ENCODE measurements at places on chromosomes 5 and 9.

GRCh38 chr5:78907255-78907891 is 77.7 kb downstream of the ARSB start:
- DNase-seq, result peak; percentile 93

- DNase-seq, result no peak
Measured at GRCh38 chr9:135908093-135908753, 877 bp upstream of the CAMSAP1 start.

- no peak for DNase-seq
Measured at GRCh38 chr5:110053205-110053604, 363.5 kb downstream of the MAN2A1 start.

DNA sequence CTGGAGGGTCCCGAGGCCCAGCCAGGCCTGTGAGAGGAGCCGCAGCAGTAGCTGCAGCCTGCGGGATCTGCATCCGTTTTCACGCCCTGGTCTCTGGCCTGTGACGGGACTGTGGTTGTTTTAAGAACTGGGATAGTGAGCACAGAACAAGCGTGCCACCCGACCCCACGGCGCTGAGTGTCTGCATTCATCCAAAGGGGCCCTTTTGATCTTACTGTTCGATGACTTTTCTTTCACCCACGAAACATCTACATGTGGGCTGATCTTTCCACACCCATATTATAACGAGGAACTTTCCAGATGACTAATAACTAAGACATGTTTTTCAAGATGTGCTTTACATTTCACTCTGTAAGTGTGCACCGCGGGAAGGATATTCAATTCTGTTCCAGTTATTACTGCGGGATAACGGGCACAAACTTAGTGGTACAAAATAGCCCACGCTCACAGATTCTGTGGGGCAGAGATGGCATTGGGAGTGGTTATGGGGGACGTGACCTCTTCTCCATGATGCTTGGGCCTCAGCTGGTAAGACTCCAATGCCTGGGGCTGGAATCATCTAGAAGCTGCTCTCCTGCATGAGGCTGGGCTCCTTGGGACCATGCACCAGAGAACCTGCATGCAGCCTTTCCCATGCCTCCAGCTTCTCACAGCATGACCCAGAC is 165.0 kb downstream of the SYK start:
- DNase-seq, result peak; percentile 20

DNA sequence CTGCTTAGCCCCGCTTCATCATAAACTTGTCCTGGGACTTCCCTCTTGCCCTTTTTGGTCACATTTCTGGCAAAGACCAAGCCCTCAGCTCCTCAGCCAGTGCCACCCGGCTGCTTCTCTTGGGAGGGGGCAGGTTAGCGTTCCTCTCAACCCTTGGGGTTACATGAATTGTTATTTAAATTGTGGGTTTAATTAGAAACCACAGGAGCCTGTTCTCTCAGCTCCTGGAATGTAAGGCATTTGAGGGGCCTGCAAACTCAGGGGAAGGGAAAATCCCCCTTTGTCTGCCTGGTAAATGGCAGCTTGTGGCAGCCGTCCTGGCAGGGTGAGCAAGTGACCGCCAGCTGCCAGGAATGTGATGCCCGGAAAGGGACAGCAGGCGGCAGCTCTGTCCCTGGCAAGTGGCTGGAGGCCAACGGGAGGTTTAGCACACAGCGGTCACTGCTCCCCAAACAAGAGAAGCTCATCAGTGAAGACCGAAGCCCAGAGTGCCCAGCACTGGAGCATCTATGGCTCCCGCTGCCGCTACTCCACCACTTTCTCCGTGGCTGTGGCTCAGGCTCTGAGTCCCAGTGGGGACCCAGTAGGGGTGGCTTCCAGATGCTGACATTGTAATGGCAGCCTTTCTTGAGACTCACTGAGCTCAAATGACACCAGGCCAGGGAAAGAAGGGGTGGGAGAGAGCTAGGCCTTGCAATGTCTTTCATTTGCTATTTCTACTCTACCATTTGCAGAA is 51.7 kb downstream of the SHB start:
- no peak for DNase-seq

DNA sequence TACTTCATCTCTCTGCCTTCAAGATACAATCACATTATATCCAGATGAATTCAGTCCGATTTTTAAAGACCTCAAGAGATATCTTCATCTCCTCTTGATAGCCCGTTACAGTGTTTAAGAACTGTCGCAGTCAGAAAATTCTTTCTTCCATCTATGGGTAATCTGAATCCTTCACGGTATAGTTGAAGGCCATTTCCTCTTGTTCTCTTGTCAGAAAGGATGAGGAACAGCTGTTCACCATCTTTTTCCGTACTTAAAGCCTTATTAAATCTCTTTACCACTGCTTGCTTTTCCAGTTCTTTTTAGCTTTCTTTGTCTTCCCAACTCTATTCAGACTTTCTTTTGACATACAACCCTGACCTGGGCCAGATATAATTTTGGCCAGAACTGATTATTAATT is 121.8 kb downstream of the XRCC4 start:
- DNase-seq, result peak; percentile 28

DNA sequence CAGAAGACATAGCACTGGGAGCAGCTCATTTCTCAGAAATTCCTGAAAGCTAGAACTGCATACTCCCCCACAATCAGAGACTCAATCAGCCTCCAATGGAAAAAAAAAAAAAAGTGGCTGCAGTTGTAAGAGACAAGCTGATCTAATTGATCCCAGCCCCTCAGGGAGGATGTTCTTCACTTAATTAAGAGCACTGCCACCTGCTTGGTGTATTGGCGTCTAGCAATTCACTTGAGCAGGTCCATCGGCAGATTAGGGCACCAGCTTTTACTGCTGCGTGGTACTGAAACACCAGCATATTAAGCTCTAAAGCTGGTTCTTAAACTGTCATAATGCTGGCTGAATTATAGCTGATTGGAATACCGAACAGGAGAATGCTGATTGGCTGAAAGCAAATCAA is 1890.1 kb upstream of the WWC1 start:
- no peak for DNase-seq

- no peak for DNase-seq
Measured at GRCh38 chr9:133351526-133351907, 3.5 kb downstream of the RPL7A start.

- peak; percentile 84 for DNase-seq
Measured at GRCh38 chr5:78005021-78005785, 229.1 kb upstream of the TBCA start.

GRCh38 chr9:134062461-134063087 is 5.3 kb downstream of the BRD3 start:
- no peak for DNase-seq

DNA sequence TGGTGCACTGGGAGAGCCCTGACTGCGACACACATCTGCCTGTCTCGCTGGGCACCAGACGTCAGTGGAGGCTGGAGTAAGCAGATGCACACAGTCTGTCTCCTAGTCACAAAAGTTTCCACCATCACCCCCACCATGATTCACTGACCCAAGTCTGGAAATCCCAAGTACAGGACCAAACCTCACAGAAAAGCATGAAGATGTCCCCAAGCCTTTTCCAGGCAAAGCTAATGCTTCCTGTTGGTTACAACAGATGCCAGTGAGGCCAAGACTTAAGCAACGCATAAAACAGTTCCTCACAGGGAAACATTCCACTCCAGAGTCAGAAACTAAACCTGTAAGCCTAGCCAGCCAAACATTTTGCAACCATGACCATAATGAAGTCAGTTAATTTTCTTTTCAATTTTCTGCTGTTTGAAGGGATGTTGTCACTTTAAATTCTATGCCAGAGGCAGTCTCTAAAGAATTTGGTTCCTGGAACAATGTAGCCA is 259.3 kb upstream of the SLC30A5 start:
- peak; percentile 41 for DNase-seq

GRCh38 chr5:132007399-132008162 is 3.9 kb downstream of the ACSL6 start:
- peak; percentile 79 for DNase-seq

DNA sequence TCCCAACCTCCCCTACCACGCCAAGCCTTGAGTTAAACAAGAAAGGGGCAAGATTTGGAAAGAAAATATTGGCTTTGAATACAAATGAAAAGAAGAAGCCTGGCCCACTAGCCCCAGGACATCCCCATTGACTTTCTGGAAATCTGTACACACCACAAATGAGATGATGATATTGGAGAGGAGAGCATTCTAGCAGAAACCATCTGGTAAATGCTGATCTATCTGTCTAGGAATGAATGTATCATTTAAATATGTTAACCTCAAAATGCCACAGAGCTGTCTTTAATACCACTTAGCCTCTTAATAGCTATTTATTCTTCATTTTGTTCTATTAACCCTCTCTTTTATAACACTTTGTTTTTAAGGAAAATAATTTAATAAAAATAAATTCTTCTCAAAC is 270.2 kb upstream of the PDE4D start:
- DNase-seq, result no peak

GRCh38 chr9:136512651-136513071 is 29.8 kb upstream of the SEC16A start:
- DNase-seq, result no peak

- no peak for DNase-seq
Measured at GRCh38 chr5:163696579-163696887, 191.1 kb downstream of the MAT2B start.

DNA sequence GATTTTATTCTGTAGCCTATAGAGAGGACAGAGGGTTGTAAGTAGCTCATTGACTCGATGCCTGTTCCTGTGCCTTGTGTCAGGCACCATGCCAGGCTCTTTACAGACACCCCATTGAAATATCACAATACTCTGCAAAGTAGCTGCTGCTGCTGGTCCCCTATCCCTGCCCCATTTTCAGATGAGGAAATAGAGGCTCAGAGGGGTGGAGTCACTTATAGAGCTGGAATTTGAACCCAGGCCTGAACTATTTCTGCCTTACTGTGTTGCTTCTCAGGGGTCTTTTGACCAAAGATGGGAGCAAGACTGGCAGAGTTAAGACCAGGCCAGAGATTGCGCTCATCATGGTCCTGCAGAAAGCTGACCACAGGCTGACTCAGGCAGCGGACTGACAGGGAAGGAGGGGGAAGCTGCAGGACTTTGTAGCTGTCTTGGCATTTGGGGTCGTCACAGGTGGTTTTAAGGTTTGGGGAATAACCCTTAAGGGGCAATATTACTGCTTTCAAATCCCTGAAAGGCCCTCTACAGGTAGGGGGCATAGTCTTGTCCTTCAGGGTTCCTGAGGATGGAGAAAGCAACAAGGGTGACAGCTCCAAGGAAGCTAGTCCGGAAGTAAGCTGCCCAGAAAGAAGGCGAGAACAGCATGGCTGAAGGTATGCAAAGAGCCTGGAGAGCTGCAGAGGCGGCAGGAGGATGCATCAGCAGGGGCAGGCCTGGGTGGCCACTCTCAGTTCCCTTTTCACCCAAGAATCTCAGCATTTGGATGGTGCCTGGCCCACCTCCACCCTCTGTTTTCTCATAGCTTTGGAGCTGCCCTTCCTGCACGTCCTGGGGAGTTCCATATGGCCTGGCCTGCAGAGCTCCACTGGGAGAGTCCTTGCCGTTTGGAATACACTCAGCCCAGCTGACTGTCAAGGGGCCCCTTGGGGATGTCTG is 18.3 kb upstream of the NDST1 start:
- no peak for DNase-seq

- no peak for DNase-seq
Measured at GRCh38 chr9:114732823-114733222, 50.8 kb upstream of the TEX48 start.

DNA sequence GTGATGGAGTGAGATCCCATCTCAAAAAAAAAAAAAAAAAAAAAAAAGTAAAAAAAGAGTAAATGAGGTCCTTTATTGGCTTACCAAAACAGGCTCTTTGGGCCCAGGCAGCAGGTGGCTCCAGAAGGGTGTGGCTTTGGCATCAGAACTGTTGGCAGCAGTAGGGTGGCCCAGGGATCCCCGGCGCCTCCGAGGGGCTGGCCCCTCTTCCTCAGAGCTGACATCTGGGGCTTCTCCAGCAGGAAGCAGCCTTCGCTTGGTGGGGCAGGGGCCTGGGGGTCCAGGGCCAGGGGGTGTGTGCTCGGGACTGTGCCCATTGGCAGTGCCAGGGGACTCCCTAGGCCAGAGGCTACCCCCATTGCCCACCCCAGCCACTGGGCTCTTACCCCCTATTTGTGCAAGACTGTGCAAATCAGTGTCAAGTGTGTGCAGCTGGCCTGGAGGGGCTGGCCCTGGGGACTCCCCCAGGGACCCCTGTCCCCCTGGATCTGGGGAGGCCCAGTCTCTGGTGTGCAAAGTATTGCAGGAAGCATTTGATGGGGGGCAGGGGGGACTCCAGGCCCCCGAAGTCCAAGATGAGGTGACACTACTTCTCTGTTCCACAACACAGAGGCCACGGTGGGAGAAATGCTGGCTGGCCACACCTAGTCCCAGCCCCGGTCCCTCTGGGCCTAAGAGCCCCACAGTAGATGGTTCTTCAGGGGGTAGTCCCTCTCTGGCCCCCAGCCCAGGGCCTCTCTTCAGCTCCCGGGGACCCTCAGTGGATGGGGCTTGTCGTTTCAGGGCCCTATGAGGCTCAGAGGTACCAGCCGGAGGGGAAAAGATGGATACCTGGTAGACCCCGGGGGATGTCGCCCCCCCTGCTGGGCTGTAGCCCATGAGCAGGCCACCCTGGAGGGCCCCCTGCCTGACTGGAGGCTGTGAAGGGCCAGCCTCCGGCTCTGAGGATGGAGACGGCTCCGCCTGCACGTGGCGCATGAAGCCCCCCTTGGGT is 4.7 kb upstream of the STOML2 start:
- DNase-seq, result no peak

DNA sequence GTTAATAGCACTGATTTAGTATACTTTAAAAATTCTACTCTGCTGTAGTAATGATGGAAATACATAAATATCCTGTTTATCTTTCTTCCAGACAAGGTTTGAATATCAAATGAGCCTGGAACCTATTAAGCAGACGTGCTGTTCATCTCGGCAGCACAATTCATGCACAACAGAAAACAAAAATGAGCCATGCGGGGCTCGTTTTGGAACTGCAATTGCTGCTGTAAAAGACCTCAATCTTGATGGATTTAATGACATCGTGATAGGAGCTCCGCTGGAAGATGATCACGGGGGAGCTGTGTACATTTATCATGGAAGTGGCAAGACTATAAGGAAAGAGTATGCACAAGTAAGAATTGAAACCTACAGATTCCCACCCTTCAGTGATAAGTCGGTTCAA is 79.1 kb upstream of the ITGA2 start:
- DNase-seq, result peak; percentile 14

DNA sequence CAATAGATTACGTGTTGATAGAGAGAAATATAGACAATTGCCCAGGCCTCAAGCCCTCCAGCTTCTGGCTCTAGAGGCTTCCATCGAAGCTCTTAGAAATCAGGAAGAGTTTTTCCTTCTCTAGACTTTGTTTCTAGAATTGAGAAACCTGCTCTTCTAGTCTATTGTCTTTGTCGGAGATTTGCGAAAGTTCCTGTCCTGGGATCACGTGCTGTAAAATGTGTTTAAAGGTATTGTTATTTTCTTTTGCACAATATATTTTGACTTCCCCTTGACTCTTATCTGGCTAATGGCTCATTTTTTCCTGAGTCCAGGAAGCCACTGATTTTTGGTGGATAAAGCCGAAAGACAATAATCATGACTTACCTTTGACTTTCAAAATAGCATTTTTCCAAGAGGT is 32.1 kb downstream of the IRX2 start:
- DNase-seq, result no peak

Data from fibroblast of villous mesenchyme (primary cell).